Mucosa of descending colon (tissue), 3 donors: ENCODE measurements at places on chromosomes 2 and 18.

GRCh38 chr2:133819906-133820305 is 251.6 kb upstream of the NCKAP5 start:
- DNase-seq = no peak

DNA sequence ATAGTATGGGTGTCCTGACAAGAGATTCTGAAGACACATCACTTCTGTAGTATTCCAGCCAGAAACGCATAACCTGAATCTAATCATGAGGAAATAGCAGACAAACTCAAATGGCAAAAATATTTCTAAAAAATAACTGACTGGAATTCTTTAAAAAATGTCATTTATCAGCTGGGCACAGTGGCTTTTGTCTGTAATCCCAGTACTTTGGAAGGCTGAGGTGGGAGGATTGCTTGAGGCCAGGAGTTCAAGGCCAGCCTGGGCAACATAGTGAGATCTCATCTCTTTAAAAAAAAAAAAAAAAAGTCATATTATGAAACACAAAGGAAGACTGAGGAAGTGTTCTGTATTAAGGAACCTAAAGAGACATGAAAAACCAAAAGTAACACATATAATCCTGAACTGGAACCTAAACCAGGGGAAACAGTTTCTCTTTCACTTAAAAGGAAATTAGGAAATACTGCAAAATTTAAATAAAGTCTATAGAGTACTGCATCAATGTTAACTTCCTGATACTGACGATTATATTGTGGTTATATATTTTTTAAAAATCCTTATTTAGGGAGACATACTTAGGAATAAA is 29.9 kb downstream of the SESTD1 start:
- no peak for DNase-seq

DNA sequence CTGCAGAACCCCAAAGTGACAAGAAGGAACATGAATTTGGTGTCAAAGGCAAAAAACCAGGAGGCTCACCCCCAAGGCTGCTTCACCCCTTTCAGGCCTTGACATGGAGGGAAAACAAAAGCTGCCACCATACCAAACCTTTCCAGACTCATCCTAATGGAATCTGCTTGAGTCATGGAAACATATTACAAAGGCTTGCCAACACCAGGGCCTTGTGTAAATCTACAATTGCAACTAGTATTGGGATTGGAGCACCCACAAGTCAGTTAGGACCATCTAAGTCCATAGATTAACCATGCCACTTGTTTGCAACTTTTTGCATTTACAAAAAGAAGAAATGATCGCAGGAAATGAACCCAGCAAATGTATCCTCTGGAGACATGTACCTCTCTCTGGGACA is 297.6 kb downstream of the CDCA7 start:
- no peak for DNase-seq

GRCh38 chr18:731185-731584 is 18.8 kb upstream of the ENOSF1 start:
- no peak for DNase-seq

- no peak for DNase-seq
Measured at GRCh38 chr2:62362561-62362960, 143.4 kb downstream of the TMEM17 start.

- no peak for DNase-seq
Measured at GRCh38 chr2:23706613-23707078, 220.3 kb downstream of the ATAD2B start.
